ENCODE measurements at places on chromosomes 2 and 18. TPM values are rescaled to one million over a fixed set of nuclear protein-coding genes. Genes with fewer than 3 reads are reported as not detected.

The TANK gene
- 62.4 TPM for total RNA-seq

The PLA2R1 gene
- total RNA-seq = not detected

The UGT1A5 gene
- not detected for total RNA-seq

The C18orf54 gene
- 0.91 TPM for total RNA-seq

The NXPH2 gene
- not detected for total RNA-seq

The RASGRP3 gene
- total RNA-seq = 1.5 TPM

The RUFY4 gene
- total RNA-seq = 2.4 TPM

The EML4 gene
- 145 TPM for total RNA-seq

The ALPG gene
- total RNA-seq = not detected

The ZNF521 gene
- total RNA-seq = 4.4 TPM

The PROKR1 gene
- not detected for total RNA-seq

The C1QL2 gene
- total RNA-seq = not detected

The PROM2 gene
- total RNA-seq = 0.24 TPM

The LRPPRC gene
- total RNA-seq = 92.7 TPM

The LGALSL gene
- not detected for total RNA-seq

The ADD2 gene
- 18.8 TPM for total RNA-seq

The SLC30A3 gene
- 0.41 TPM for total RNA-seq

The EDAR gene
- 21.6 TPM for total RNA-seq

The C2orf81 gene
- 10.5 TPM for total RNA-seq

The MAPK4 gene
- not detected for total RNA-seq

The SPDYA gene
- total RNA-seq = 4.1 TPM

The LTBP1 gene
- total RNA-seq = not detected

The RAB27B gene
- total RNA-seq = 1.5 TPM

The UGT1A10 gene
- total RNA-seq = not detected

The ALPI gene
- not detected for total RNA-seq

The MBP gene
- total RNA-seq = 121 TPM

The IL36A gene
- 0.44 TPM for total RNA-seq

The SERPINB5 gene
- not detected for total RNA-seq

The EFEMP1 gene
- total RNA-seq = not detected
